ENCODE measurements at places on chromosomes 2 and 18.

- DNase-seq, result no peak
Measured at GRCh38 chr18:10381951-10382350, 72.5 kb upstream of the APCDD1 start.

DNA sequence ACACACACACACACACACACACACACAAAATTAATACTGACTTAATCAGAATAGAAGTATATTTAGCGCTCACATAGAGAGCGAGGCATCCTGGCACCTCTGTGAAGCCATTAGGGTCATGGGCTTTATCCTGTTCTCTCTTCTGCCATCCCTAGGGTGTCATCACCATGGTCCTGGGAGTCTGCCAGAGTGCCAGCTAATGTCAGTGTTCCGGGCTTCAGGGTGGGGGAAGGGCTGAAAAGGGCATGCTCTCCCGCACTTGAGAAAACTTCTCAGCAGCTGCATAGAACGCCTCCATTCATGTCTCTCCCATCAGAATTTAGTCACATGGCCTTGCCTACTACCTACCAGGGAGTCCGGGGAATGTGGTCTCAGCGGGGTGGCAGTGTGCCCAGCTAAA is 19.7 kb upstream of the DYNC2LI1 start:
- no peak for DNase-seq

GRCh38 chr2:168211664-168212163 is 35.7 kb downstream of the STK39 start:
- DNase-seq, result no peak

DNA sequence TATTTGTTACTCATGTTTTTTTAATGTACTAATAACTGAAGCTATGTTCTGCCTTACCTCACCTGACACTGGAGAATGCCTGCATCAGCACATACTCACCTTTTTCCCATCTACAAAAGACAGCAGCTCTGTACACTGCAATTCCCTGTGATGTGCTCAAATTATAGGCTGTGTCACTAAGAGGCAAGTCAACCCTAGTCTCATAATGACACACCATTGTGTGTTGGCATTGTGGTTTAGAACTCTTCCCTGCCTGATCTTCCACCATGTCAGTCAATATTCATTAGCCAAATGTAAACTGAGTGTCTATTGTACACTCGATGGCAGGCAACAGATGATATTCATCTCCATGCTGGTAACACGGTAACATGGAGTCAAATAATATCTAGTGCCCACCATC is 332.1 kb upstream of the TCF4 start:
- DNase-seq, result no peak

DNA sequence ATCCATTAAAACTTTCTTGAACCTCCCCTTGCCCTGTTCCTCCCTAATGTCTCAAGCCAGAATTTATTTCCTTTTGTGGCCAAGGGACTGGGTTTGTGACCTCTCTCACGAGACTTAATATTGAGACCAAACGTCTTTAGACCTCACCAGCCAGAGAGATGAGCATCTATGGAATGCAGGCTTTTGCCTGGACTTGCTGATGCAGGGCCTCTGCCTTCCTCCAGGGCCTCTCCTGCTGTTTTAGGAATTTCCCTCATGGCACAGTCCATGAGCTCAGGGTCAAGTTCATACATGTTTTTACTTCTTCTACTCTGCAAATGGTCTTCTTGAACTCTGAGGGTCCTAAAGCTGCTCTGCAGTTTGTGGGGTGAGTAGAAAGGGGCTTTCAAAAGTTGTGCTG is 22.3 kb downstream of the IL1B start:
- DNase-seq, result no peak

- no peak for DNase-seq
Measured at GRCh38 chr18:2412281-2412680, 159.0 kb downstream of the METTL4 start.

- no peak for DNase-seq
Measured at GRCh38 chr2:162184821-162185450, 32.9 kb upstream of the GCG start.

DNA sequence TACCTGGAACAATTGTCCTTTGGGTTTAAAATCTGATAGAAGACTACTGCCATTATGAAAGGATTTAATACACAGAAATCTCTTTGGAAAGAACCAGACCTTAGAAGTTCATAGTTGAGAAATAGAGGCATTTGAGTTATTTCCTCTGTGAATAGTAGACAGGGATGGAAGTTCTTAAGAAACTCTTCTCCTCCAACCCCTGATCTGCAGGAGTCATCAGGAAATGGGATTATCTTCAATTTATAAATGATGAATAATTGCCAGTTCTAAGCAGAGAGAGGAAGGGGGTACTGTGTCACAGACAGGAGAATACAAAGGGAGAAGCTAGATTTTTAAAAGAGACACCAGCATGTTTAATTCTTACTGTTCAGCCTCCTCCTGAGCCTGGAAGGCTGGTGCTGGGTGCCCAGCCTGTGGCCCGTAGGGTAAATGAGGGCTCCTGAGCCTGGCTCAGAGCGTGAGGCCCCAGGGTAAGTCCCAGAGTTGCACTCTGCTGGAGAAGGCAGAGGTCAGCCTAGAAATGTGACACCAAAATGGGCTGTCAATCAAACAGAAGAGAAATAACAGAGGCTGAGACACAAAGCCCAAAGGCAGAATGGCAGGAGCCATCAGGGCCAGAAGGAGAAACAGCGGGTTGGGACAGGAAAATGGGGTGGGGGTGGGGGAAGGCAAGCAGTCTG is 58.2 kb upstream of the PKDCC start:
- no peak for DNase-seq

DNA sequence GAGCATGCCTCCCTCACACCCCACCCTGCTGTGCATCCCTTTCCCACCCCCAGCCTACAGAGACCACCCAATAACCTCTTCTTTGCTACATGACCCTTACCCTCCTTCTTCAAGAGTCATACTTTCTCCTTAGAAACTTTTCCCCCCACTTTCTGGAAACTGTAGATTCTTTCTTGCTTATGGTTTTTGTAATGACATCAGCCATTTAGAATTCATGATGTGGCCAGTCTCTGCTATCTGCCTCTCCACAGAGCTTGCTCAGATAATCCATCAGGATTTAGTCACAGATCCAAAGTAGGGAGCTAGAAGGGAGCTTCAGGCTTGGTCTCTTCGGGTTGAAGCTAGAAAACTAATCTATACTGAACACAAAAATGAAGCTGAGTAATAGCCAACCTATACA is 36.5 kb downstream of the GALM start:
- no peak for DNase-seq

DNA sequence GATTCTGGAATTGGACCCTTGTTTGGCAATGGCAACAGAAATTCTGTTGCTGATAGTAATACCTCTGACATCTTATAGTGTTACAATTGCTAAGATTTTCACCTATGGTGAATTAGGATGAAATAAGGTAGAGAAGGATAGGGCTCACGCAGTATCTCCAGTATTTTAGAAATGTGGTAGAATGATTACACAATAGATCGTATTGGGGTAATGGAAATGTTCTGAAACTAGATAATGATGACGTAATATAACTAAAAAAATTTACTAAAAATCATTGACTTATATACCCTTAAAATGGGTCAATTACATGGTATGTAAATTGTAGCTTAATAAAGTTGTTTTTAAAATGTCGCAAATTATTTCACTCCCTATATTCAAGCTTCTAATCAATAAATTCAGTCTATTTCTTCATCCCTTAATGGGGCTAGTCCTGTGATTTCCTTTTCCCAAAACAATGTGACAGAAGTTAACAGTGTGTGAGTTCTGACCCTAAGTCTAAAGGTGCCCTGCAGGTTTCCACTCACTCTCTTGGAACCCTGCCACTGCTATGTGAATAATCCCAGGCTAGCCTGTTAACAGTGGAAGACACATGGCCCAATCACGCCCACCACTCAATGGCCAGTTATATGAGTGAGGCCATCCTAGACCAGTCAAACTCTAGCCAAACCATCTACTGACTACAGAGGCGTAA is 31.2 kb downstream of the USP37 start:
- DNase-seq, result no peak

- no peak for DNase-seq
Measured at GRCh38 chr2:195850764-195851163, 193.7 kb downstream of the SLC39A10 start.

DNA sequence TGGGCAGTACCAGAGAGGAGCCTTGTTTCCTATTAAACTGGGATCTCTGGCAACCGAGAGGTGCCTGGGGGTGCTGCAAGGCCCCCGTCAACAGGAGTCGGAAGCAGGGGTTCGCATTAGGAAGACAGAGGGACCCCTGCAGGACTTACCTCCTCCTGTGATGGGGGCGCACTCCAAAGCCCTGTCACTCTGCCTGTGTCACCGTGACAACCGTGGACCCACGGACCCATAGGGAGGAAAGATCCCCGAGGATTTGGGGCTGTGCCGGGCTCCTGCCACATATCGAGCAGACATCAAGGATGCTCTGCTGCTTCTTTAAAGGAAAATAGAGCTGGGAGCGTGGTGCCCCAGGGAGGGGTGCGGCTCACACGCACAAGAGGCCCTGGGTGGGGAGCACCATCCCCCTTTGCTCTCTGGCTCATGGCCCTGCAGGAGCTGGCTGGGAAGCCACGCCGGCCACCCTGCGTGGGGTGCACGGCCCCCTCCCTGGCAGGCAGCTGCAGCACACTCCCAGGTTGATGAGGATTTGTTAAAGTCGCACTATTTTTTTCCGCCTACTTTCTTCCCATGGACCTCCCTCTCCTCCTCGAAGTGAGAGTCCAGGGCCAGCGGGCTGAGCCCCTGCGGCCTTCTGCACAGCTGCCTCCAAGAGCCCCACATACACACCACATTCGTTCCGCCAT is 167.5 kb downstream of the TWIST2 start:
- no peak for DNase-seq

- DNase-seq, result no peak
Measured at GRCh38 chr2:234533626-234534025, 36.7 kb upstream of the ARL4C start.

- DNase-seq, result peak; percentile 71
Measured at GRCh38 chr2:177147093-177147694, 65.4 kb upstream of the HNRNPA3 start.

DNA sequence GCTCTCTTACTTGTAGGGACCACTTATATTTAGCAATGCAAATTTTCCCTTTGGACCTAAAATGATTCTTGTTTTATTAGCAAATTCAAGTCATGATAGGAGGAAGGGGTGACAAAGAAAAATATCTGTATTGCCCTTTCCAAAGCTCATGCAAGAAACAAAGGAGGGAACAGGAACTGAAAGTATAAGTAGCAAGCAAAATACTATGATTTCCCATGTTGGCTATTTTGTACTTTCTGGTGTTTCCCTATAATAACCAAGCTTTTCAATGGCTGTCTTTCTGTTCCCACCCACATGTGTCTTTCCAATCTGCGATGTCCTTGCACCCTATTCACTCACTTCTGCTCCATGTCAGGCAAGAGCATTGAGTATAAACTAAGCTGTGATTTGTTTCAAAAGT is 279.7 kb downstream of the RNF144A start:
- DNase-seq, result peak; percentile 57

All from suppressor macrophage treated with lipopolysaccharide for 1 hour (primary cell).